ENCODE measurements at places on chromosomes 1 and 21.

- DNase-seq, result no peak
These were observed 70.3 kb downstream of the PIK3CD start for GRCh38 chr1:9721606-9722377.

- peak; percentile 29 for DNase-seq
These were observed 85.5 kb downstream of the DDAH1 start for GRCh38 chr1:85379203-85380136.

DNA sequence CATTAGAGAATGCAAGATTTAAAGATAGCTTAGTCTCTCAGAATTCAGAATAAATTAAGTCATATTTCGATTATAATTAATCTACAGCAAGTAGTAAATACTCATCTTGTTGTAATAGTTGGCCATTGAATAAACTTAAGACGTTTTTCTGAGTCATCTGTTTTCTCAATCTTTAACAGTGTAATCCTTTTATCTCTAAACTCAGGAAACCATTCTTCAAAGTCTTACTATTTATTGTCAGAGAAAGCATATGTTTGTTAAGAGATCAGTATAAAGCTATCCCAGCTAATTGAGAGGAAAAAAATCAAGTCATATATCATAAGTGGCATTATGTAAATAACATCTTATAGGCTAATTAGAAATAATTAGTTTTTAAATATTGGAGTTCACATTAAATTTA lies 201.2 kb upstream of the ADAMTS5 start:
- DNase-seq, result no peak

GRCh38 chr1:238401144-238401543 lies 510.4 kb upstream of the ZP4 start:
- DNase-seq, result peak; percentile 18

- DNase-seq, result peak; percentile 66
These were observed at the start of gene ACTA1 for GRCh38 chr1:229434005-229434640. Gene ACTA1, minus strand, starts transcription at chr1:229434094. Its CDS starts 979 bp downstream, at chr1:229433115.

DNA sequence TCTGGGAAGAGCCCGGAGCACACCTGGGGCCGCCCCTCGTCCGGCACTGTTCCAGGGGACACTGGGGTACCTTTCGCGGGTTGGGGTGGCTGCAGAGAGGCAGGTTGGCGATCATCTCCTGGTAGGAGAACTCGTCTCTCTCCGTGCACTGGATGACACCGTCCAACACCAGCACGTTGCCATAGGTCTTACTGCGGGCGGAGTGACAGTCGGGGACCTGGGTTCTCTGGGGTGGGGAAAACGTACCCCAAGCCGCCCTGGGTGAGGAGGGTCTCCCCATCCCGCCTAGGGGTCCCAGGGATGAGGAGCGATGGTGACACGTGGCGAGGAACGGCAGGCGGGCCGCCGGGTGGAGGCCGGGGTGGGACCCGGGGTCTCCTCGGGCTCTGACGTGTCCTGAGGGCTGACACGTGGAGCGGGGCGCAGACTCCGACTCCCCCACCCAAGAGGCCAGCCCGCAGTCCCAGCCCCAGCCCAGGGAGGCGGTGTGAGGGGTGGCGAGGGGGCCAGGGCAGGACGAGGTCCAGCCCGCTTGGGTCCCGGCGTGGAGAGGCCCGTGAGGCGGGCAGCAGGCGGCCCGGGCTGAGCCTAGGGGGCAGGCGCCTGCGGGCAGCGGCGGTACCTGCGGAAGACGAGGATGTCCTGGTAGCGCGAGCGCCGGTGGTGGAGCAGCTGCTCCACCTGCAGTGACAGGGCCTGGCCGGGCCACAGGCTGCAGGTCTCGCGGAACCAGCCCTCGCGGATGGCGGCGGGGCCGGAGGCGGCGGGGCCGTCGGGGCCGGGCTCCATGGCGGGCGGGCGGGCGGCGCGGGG lies 457 bp downstream of the SRM start:
- peak; percentile 49 for DNase-seq

- DNase-seq, result no peak
These were observed 15.6 kb downstream of the PRKACB start for GRCh38 chr1:84159533-84160240.

DNA sequence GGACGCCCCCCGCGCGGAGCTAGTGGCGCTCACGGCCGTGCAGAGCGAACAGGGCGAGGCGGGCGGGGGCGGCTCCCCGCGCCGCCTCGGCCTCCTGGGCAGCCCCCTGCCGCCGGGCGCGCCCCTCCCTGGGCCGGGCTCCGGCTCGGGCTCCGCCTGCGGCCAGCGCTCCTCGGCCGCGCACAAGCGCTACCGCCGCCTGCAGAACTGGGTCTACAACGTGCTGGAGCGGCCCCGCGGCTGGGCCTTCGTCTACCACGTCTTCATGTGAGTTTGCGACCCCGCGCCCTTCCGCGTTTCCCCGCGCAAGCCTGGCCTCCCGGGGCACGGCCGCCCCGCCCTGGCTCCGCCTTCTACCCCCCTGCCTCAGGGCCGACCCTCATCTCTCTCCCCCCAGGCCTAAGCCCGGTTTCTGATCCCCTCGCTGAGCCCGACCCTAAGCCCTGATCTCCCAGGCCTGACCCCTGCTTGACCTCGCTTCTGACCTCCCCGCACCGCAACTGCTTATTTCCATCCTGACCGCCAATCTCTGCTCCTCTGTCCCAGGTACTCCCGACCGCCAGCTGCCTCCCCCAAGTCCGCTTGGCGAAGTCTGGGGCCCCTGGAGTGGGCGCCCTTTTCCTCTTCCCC lies 669 bp downstream of the KCNQ4 start:
- DNase-seq, result no peak

DNA sequence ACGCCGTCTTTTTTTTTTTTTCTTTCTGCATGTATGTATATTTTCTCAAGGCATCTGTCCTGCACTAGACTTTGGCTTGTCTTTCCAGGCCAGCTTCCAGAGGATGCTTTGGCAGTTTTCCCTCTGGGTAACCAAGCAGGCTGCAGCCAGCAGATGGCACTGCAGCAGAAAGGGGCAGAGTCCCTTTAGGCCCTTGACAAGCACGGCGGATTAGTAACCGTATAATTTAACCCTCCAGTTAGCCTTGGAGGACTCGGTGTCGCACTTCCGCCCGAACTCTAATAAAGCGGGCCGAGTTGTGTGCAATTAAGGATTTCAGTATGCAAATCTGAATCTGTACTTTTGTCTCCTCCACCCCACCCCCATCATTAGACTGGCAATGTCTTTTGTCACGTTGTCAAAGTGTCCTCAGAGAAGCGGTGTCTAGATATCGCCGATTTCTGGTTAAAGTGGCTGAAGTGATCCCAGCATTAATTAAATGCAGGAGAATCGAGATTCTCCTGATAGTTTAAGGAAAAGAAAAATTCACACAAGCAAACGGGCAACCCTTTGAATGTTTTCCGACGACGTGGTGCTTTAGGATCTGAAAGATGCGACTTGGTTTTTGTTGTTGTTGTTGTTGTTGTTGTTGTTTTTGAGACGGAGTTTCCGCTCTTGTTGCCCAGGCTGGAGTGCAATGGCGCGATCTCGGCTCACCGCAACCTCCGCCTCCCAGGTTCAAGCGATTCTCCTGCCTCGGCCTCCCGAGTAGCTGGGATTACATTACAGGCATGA lies 1.1 kb upstream of the TMEM167B start:
- DNase-seq, result peak; percentile 78

GRCh38 chr1:9890224-9890731 lies 19.8 kb downstream of the CTNNBIP1 start:
- peak; percentile 69 for DNase-seq

DNA sequence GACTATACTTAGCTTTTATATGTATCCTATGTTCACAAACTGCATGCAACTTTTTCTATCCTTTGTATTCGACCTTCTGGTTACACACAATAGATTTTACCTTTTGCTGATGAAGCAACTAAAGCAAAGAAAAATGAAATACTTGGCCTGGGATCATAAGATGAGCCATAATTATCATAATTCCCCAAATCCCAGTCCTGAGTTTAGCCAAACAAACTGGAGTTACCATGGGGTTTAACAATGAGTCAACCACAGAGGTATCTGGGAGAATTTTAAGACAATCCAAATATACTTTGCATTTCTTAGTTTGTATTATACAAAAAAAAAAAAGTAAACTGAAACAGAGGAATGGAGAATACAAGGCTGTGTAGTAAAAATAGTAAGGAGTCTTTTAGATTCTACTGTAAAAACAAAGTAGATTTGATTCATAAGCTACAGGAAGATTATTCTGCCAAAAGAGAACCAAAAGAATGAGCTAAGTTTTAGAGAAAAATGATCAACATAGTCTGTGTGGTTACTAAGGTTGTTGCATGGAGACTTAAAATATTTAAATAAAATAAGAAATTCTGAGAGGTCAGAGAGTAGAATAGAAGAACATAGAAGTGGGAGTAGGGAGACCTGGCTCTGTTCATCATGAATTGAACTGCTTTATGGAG lies 60.4 kb upstream of the GORAB start:
- DNase-seq, result peak; percentile 50

GRCh38 chr1:70910013-70910412 lies 137.6 kb downstream of the PTGER3 start:
- no peak for DNase-seq

DNA sequence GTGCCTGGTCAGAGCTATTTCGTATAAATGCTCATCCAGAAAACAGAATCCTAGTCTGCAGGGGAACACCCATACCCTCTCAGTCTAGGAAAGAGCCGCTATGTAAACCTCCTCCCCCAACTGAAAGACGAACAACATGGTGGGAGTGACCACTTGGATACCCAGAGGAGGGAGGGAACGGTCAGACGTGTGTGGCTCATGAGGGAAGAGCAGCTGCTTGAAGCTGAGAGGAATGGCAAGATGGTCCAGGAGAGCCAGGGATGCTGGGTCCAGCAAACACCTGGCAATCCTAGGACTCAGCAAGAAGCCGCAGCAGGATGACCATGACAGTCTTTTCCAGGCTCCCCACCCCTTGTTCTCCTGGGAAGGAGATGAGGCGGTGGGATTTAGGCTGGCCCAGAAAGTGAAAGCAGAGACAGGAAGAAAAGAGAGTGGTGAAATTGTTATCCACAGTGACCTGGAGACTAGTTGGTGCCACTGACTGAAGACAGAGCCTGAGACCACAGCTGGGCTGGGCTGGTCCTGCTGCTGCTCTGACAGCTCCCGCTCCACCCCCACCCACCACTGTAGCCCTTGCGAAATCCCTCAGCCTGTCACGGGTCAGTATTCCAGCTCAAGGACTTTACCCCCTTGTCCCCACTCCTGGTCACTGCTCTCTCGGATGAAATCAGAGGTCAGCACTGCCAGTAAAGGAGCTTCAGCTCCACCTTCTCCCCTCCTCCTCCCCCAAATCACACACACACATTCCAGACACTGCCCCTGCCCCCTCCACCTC lies 3.6 kb downstream of the CERS2 start:
- DNase-seq, result no peak

DNA sequence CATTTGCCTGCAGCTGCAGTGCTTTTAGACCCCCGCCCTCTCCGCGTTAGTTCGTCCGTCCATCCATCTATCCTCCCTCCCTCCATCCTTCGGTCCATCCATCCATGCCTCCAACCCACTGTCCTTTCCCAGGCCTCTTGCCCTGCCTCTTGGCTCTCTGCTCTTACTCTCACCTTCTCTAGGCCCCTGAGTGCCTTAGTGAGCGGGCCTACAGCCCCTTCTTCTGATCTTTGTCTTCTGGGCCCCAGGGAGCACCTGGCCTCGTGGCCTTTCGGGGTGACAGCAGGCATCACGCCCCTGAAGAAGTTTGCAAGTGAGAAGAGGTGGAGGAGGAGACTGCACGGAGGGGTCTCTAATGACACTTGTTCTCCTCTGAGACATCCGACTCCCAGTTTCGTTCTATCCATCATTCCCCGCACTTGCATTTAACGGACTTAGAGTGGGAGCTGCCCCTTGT lies 842 bp downstream of the ATXN7L2 start:
- no peak for DNase-seq

GRCh38 chr21:28745131-28746016 lies 247.3 kb downstream of the LTN1 start:
- DNase-seq, result peak; percentile 85

GRCh38 chr1:201250326-201251011 lies 32.8 kb upstream of the PKP1 start:
- DNase-seq, result no peak

DNA sequence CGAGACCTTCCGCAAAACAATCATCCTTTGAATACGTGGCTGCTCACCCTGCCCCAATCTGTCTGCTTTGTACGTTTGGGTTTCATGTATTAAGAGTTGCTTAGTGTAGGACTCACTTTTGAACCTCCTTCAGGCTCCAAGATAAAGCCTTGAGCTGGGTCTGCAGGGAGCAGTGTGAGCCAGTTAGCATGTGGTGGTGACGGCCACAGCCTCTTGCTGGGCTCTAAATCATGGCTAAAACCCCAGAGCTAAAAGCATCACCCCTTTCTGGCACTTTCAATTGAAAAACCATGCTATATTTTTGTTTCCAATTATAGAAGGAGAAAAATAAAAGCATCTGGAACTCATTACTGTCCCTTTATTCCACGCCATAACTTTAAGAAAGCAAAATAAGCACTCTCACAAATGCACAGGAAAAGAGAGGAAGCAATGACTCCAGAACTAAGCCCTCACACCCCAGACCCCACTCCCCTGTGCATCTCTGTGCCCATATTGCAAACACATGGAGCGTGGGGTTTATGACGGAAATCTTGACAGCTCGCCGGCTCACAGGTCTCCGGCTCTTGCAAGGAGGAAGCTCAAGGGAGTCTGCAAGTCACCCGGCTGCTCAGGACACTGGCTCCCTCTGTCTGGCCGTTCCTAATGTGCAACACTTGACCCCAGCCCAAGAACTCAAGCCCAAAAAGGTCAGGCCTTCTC lies 135.5 kb downstream of the MIS18A start:
- DNase-seq, result peak; percentile 83

- no peak for DNase-seq
These were observed 220.9 kb downstream of the ATG4C start for GRCh38 chr1:63004868-63005267.

DNA sequence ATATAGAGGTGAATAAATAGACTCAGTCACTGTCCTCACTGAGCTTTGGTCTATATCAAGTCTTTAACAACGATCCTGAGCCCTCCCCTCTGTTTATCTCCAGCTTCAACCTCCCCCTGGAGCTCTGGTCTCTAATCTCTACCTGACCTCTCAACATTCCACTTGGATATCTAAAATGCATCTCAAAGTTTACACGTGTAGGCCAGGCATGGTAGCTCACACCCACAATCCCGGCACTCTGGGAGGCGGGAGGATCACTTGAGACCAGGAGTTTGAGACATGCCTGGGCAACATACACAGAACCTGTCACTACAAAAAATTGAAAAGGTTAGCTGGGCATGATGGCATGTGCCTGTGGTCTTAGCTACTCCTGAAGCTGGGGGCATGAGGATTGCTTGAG lies 53.4 kb downstream of the GADD45A start:
- no peak for DNase-seq

- DNase-seq, result peak; percentile 75
These were observed 498.2 kb downstream of the PLPP3 start for GRCh38 chr1:56081173-56081572.

GRCh38 chr1:184637664-184638240 lies 116.9 kb downstream of the EDEM3 start:
- DNase-seq, result no peak

DNA sequence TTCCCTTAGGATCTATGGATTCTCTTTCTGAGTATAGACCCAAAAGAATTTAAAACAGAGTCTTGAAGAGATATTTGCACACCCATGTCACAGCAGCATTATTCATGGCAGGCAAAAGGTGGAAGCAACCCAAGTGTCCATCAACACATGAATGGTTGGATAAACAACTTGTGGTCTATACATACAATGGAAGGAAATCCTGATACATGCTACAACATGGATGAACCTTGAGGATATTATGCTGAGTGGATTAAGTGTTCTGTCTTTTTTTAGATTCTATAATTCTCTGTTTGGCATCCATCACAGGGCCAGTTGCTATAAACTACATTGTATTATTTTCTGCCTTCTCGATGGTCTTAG lies 39.8 kb downstream of the PTPN14 start:
- no peak for DNase-seq

Data from muscle of back (tissue), 13 donors.